ENCODE measurements at places on chromosomes 6 and 20.

DNA sequence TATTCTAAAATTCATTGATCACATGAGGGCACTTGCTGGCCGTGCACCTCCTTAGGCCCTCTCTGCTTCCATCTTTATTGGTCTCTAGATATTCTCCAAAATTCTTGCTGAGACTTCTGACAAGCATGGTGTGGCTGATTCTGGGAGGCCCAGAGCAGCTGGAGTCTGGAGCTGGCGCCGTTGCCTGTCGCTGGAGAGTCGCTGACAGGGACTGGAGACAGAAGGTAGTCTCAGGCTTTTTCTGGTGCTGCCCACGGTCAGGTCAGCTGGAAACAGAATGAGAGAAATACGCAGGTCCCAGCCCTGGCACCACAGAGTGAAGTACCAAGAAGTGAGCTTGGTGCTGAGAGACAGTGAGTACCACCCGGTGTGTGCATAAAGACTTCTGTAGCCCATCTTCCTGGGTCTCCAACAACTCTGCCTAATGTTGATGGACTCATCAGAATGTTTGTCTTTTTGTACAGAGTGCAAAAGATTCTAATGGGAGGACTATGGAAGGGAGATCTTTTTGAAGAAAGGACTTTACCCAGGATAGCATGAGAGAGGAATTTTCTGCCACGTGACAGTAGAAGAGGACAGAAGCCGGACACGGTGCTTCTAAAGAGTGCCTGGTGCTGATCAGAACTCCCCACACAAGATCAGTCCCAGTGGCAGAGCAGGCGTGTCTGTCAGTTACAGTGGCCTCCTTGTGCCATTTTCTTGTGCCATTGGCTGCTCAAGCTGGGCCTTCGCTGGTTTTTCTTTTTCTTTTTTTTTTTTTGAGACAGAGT is 1.8 kb upstream of the ALDH8A1 start:
- DNase-seq, result no peak

GRCh38 chr20:37243937-37244571 is 17.6 kb downstream of the GHRH start:
- DNase-seq, result no peak

DNA sequence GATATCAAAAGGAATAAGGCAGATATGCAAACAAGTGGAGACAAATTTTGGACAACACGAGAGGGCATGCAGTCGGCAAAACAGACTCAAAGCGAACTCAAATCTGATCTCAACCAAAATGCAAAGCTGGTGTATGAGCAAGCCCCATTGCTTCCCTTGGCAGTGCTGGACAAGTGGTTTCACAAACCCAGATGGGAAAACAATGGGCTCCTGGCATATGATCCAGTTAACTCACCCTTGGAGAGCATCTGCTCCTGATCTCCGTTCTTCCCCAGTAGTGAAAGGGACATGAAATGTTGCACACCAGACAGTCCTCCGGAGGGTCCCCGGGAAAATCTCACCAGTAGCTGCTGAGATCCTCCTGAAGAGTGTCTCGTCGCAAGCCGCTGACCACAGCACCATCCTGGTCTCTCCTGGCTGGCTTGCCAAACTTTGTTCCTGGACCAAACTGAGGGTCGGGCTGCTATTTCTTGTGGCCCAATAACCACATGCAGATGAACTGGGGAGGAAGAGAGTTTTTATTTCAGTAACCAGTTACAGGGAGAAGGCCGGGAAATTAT is 84.3 kb upstream of the THBS2 start:
- no peak for DNase-seq

DNA sequence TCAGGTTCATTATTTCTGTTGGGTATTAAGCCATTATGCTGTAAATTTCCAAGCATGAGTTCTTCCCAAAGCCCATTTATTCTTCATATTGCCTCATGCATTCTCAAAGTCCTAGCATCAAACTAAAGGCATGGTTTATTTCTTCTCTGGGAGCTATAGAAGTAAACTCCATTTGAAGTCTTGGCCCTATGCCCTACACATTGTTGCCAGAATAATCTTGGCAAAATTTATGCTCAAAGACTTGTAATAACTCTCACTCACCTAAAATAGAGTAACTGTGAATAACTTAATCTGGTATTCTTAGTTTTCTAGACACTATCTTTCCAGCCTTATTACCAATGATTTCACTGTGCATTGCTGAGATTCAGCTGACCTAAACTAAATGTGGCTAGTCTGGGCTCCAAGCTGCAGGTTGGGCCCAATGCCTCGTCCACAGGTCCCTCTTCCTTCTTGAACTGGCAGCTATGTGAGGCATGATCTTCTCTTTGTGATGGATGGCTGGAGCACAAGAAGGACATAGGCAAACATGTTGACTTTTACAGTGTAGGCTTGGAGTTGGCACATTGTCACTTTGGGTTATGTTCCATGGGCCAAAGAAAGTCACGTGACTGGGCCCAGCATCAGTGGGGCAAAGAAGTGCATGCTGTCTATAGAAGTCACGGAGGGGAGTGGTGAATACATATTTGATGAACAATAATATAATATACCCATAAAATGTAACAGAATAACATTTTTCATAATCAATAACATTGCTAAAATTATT is 39.1 kb upstream of the ANKEF1 start:
- DNase-seq, result no peak

- DNase-seq, result no peak
Observed at GRCh38 chr6:36467625-36468024, 24.8 kb downstream of the KCTD20 start.

- DNase-seq, result peak; percentile 20
Observed at GRCh38 chr6:53070806-53071205, 5.6 kb downstream of the FBXO9 start.

- DNase-seq, result no peak
Observed at GRCh38 chr20:15288106-15288505, 950.7 kb upstream of the FLRT3 start.

DNA sequence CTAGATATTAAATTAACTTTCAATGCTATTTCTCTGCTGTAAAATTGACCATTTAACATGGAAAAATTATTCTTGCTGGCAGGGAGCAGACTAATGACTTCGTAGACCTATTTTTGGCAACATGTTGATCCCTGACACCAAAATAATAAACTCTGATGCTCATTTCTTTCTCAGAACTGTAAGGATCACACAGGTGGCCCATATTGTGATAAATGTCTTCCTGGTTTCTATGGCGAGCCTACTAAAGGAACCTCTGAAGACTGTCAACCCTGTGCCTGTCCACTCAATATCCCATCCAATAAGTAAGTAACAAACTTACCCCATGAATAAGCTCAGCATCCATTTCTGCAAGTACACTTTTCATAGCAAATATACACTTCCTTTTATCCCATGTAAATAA is 387.5 kb downstream of the LAMA2 start:
- DNase-seq, result no peak

GRCh38 chr6:135243871-135244796 is 63.0 kb downstream of the MYB start:
- DNase-seq, result no peak

DNA sequence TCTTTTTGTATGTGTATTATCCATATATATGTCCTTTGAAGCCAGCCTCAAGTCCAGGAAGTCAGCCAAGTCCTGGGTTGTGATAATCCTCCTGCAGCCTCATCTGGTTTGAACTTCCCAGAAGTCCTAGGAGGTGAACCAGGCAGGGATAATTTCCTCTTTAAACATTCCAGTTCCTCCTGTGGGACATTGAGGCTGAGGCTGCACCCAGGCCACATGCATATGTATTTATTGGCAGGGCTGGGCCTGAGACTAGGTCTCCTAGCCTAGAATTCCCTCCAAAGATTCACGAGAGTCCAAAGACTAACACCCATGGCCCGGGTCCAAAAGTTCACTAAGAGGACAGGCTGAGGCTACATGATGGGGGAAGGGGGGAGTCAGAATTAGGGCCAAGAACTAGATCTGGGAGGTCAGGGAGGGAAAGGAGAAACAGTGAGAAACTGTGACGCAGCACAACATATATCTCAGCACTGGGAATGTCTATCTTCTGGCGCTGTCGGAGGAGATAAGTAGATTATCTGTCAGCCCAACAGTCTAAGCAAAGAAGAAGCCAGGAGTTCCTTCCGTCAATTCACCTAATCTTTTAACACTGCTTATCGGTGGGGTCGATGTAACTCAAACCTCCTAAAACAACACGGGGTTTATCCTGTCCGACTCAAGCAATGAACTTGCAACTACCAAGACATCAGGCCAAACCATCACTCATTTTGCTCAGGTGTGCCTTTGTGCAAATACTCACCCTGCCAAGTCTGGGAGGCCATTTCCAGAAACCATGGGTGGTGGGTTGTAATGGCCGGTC is 43.3 kb downstream of the SNX5 start:
- DNase-seq, result no peak

- no peak for DNase-seq
Observed at GRCh38 chr6:145569140-145569539, 166.2 kb downstream of the EPM2A start.

GRCh38 chr6:34819571-34820480 is 27.9 kb downstream of the BLTP3A start:
- no peak for DNase-seq

DNA sequence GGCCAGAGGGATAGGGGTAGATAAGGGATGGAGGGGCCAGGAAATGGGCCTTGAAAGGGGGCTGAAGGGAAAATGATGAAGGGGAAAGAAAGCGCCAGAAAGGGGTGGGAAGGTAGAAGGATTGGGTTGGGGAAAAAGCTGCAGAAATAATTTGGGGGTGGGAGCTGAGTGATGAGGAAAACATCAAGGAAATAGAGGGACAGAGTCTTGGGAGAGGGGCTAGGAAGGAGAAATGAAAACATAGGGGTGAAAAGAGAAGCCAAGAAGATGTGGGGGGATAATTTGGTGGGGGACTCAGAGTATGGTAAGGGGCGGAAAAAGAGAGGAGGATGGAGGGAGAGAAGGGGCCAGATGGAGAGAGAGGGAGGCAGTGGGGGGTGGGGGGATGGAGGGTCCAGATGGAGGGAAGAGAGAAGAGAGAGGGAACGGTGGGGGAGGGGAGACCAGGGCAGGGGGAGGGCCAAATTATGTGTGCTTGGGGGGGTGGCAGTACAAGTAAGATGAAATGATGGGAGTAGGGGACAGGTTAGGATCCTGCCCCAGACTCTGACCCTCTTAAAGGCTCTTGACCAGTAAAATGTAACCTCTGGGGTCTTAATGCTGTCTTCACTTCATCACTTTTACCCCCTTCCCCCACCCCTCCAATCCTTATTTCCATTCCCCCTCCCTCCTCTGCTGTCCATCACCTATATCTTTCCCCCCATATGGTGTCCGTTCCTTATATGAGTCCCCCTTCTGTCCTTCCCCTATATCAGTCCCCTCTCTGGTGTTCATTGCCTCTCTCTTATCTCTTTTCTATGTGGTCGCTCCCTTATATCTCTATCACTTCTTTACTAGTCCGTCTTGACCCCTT is 852 bp downstream of the SYNGAP1 start:
- DNase-seq, result no peak

GRCh38 chr6:42193491-42193894 is 1.3 kb downstream of the GUCA1B start:
- no peak for DNase-seq

GRCh38 chr6:23200946-23201345 is 631.6 kb downstream of the HDGFL1 start:
- DNase-seq, result no peak

DNA sequence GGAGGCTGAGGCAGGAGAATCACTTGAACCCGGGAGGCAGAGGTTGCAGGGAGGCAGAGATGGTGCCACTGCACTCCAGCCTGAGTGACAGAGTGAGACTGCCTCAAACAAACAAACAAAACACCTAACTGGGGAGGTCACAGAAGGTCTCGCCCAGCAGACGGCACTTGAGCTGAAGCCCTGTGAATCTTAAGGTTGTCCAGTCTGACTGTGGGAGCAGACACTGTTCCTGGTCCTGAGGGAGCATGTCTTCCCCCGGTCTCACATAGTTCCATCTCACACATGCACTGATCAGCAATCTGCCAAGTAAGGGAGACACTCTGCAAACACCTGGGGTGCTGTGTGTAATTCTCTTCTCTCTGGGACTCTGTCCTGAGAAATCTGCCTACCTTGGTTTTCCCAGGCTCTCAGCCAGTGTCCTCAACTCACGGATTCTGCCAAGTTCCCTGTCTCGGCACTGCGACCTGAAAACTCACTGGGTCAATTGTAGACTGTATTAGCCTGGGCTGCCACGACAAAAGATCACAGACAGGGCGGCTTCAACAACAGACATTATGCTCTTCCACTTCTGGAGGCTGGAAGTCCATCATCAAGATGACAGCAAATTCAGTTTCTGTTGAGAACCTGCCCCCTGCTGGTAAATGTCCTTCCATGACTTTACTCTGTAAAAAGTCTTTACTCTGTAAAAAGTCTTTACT is 94.3 kb downstream of the JPH2 start:
- peak; percentile 53 for DNase-seq

GRCh38 chr6:39347906-39348585 is 25.5 kb upstream of the KCNK16 start:
- peak; percentile 75 for DNase-seq

DNA sequence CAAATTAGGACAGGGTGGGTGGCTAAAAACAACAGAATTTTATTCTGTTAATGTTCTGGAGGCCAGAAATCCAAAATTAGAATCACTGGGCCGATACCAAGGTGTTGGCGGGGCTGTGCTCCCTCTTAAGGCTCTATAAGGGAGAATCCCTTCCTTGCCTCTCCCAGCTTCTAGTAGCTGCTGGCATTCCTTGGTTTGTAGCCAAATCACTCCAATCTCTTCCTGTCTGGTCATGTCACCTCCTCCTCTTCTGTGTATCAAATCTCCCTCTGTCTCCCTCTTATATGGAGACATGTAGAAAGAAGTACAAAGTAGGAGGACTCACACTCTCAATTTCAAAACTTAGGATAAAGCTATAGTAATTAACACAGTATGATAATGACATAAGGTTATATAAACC is 102.9 kb upstream of the SIRPA start:
- DNase-seq, result no peak

DNA sequence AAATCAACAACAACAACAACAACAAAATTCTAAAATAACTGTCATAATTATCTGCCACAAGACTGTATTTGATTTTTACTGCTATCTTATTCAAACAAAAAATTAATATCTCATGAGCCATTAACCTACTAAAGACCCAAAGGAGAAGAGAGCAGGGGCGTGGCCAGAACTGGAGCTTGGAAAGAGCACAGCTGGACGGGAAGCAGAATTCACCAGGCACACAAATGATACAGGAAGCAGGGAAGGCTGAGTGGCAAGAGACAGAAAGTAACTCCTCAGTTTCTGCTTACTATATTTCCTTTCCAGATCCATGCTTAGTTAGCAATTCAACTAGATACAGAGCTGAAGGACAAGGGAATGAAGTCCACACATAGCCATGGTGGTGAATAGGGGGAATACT is 54.4 kb downstream of the FKBP5 start:
- DNase-seq, result no peak

DNA sequence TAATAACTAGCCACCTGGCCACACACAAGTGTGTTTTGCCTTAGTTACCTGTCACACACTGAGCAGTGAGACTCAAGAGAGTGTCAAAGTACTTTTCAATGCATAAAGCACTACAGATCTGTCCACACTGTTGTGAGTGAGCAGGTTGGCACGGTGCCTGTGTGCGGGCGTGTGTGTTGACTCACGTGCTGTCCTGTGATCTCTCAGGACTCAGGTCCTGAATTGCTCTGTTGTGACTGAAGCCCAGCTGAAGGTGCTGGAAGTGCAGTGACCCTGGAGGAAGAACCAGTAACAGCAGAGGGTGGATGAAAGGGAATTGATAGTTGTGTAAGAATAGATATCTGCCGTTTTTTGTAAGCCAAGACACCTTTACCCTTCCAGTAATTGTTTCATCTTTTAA is 18.3 kb downstream of the SLC16A10 start:
- peak; percentile 69 for DNase-seq

All from activated CD4-positive, alpha-beta T cell treated with anti-CD3 and anti-CD28 coated beads for 48 hours (primary cell).